ENCODE measurements at places on chromosomes 4 and X. TPM values are rescaled to one million over a fixed set of nuclear protein-coding genes. Genes with fewer than 3 reads are reported as not detected.

The CT45A2 gene
- total RNA-seq, result not detected

The CACNA1F gene
- total RNA-seq, result not detected

The SSX2 gene
- not detected for total RNA-seq

The MID2 gene
- total RNA-seq, result 13.0 TPM

The BEND2 gene
- not detected for total RNA-seq

The ACSL1 gene
- 28.6 TPM for total RNA-seq

The TMEM35A gene
- 1.8 TPM for total RNA-seq

The SORBS2 gene
- total RNA-seq, result 33.2 TPM

The UGT2B17 gene
- total RNA-seq, result not detected

The NMU gene
- total RNA-seq, result not detected

DNA sequence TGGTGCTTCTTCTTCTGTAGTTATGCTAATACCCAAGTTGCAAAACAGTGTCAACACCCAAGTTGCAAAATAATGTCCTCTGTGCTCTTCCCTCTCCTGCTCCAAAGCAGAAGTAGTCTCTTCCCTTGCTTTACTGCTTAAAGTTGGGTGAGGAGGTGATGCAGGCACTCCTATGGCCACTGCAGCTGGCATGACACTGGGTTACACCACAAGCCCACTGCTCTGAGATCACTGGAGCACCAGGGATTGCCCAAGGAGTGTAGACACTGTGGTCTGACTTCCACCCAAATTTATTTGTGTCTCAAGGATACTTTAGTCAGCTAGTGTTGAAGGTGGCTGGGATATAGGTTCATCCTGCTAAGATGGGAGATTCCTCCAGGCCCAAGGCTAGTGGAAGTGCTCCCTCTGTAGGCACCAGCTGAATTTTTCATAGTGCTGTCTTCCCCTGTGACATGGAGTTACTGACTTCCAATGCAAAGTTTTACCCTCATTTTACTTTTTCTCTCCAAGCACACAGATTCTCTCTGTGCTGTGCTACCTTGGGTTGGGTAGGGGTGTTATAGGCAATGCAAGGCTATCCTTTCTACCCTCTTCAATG lies 196.2 kb upstream of the TENT5D start:
- DNase-seq, result no peak

DNA sequence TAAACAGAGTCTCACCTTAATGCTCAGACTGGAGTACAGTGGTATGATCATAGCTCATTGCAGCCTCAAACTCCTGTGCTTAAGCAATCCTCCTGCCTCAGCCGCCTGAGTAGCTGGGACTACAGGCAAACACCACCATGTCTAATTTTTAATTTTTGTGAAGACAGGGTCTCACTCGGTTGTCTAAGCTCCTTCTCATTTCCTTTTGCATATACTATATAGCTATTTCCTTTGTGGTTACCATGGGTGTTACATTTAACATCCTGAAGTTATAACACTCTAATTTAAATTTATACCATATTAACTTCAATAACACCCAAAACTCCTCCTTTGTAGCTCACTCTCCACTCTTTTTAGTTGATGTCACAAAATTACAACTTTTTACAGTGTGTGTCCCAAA lies 114.3 kb downstream of the DCK start:
- no peak for DNase-seq

GRCh38 chr4:85039526-85039925 lies 73.0 kb upstream of the WDFY3 start:
- no peak for DNase-seq

DNA sequence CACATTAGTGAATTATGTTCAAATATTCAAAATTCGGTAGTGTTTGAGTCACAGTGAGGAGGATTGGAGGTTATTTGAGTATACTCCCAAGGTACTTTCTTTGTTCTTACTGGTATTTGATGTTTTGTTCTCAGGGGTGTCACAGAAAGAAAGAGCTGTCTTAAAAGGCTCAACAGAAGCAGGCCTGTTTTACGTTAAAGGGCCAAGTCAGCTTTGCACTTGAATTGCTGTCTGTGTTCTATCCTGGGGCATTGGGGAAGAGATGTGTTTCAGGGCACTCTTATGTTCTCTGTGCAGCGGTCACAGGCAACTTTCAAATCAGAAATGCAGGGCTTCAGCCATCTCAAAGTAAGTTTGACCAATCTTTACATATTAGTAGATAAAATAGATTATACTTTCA lies 1113.1 kb upstream of the LCORL start:
- no peak for DNase-seq

- DNase-seq, result no peak
Measured at GRCh38 chr4:161892951-161893350, 270.8 kb downstream of the FSTL5 start.

GRCh38 chrX:147522981-147523380 lies 388.7 kb upstream of the FMR1 start:
- no peak for DNase-seq

GRCh38 chr4:98653890-98654867 lies 4.2 kb downstream of the TSPAN5 start:
- no peak for DNase-seq

- DNase-seq, result no peak
Measured at GRCh38 chr4:190019023-190019858, 7.8 kb downstream of the FRG2 start.

GRCh38 chrX:78199851-78200250 lies 60.4 kb upstream of the TAF9B start:
- no peak for DNase-seq

DNA sequence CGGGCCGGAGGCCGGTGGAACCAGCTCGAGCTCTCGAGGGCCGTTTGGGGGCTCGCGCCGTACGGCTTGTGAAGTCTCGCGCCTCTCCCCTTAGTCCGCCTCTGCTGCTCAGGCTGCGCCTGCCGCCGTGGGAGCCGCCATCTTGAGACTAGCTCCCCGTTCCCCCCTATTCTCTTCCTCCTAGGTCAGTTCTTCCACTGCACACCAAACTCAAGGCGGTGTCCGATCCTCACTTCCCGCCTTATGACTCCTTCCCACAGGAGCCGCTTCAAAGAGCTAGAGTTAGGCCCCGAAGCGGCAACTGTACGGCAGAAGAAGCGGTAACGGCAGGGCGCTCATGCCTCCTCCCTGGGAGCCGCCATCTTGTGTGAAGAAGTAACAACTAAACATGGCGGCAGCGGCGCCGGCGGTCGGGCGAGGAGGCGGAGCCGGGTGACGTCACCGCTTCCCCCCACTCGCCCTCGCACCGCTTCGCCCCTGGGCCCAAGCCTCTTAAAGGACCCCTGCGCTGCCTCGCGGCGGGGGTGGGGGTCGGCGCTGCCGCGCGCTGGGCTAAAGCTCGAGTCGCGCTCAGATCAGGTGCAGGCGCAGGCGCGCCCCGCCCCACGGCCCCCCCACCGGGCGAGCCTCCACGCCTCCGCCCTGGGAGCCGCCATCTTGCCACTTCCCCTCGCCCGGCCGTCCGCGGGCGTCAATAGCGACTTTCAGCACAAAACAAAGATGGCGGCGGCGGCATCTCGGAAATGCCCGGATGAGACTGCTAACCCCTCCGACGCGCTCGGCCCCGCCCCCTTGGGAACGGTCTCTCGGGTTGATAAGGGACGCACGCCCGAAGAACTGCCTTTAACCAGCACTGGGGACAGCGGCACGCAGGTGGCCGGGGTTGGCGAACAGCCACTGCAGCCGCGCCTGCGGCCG lies at the start of gene HCFC1:
HCFC1 (minus strand) TSS at position 369 of the 918 bp plus-strand sequence. CDS start 978 bp downstream, outside the sequence.
- DNase-seq, result peak; percentile 99

DNA sequence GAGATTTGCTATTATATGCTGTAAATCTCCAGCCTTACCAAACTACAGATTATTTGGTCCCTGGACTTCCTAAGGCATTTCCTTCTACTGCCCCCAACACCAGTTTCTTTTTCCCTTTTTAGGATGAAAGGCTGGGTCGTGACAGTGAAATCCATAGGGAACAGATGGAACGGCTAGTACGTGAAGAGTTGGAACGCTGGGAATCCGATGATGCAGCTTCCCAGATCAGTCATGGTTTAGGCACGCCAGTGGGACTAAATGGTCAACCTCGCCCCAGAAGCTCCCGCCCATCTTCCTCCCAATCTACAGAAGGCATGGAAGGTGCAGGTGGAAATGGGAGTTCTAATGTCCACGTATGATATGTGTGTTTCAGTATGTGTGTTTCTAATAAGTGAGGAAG lies 67.9 kb downstream of the PKD2 start:
- DNase-seq, result no peak

DNA sequence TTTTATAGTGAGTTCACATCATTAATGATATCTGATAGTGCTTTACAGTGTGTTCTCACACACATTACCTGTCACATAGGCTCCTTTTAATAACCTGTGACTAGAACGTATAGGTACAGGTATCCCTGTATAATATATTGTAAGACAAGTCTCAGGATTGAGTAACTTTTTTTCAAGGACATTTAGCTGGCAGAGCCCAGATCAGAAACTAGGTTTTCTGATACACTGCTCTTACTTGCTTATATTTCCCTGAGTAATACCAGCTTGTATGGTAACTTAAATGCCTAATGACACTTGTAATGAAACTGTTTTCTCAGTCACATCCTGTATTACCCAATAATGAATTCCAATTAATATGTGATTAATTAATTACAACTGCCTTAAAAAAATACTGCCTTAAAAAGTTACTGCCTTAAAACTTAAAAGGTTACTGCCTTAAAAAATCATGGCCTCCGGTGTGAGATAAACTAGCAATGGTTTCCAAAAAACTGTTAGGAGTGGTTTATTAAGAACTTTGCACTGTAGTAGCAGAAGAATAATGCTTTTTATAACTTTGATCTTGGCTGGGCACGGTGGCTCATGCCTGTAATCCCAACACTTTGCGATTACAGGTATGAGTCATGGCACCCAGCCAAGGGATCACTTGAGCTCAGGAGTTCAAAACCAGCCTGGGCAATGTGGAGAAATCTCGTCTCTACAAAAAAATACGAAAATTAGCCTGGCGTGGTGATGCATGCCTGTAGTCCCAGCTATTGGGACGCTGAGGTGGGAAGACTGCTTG lies 11.9 kb downstream of the COPS4 start:
- no peak for DNase-seq

- DNase-seq, result no peak
Measured at GRCh38 chrX:41241962-41242361, 92.0 kb upstream of the DDX3X start.

- no peak for DNase-seq
Measured at GRCh38 chr4:181684310-181684709, 558.9 kb upstream of the TENM3 start.

GRCh38 chr4:54696649-54697048 lies 38.9 kb downstream of the KIT start:
- no peak for DNase-seq
